Nucleus accumbens (tissue), 56 donors: ENCODE measurements at places on chromosomes 7 and 10.

DNA sequence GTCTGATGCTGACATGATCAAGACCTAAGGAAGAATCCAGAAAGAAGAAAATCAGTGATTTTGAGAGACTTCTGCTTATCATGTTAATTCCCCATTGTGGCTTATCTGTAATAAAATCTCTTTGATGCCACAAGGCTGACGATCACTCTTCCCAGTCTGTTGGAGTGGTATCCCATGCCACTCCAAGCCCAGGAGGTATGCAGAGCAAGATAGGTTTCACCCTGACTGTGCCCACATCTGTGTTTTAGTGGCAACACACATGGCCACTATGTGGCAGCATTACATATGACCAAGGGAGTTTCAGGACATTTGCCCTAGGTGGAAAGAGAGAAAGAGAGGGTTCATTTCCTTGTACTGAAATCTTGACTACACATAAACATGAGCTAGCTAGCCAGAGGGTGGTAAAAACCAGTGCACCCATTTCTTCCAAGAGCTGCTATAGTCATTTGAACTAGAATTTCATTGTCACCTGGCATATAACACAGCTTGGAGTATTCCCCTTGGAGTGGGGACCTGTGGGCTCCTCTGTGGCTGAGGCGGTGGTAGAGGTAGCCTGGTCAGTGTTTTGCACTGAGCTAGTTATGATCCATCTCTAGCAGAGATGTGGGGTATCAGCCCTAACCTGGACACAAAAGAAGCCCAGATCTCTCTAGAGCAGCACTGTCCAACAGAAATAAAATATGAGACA lies 20.8 kb downstream of the LAMB4 start:
- no peak for DNase-seq

- peak; percentile 71 for DNase-seq
Observed at GRCh38 chr10:96618653-96619052, 31.8 kb upstream of the TM9SF3 start.

GRCh38 chr7:100376066-100376465 lies 2.8 kb downstream of the PILRA start:
- DNase-seq = no peak

GRCh38 chr7:135361788-135362187 lies 128.2 kb downstream of the STRA8 start:
- DNase-seq = no peak

- DNase-seq = no peak
Observed at GRCh38 chr10:59025981-59026765, 150.3 kb upstream of the PHYHIPL start.

DNA sequence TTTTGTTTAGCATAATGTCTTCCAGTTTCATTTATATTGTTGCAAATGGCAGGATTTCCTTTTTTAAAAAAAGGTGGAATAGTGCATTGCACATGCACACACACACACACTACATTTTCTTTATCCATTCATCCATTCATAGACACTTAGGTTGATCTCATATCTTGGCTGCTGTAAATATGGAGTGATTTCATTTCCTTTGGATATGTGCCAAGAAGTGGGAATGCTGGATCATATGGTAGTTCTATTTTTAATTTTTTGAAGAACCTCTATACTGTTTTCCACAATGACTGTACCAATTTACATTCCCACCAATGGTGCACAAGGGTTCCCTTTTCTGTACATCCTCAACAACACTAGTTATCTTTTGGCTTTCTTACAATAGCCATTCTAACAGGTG lies 68.9 kb downstream of the EBLN1 start:
- DNase-seq = no peak

GRCh38 chr7:134701272-134701671 lies 54.6 kb downstream of the BPGM start:
- no peak for DNase-seq

- no peak for DNase-seq
Observed at GRCh38 chr10:47286116-47286505, 13.9 kb upstream of the GDF10 start.

GRCh38 chr10:1358147-1358546 lies 302.0 kb downstream of the WDR37 start:
- DNase-seq = no peak
